Activated CD4-positive, CD25-positive, alpha-beta regulatory T cell treated with anti-CD3 and anti-CD28 coated beads, Interleukin-2, amount 50 U/mL, for 24 hours (primary cell): ENCODE measurements at places on chromosomes 7 and 10.

DNA sequence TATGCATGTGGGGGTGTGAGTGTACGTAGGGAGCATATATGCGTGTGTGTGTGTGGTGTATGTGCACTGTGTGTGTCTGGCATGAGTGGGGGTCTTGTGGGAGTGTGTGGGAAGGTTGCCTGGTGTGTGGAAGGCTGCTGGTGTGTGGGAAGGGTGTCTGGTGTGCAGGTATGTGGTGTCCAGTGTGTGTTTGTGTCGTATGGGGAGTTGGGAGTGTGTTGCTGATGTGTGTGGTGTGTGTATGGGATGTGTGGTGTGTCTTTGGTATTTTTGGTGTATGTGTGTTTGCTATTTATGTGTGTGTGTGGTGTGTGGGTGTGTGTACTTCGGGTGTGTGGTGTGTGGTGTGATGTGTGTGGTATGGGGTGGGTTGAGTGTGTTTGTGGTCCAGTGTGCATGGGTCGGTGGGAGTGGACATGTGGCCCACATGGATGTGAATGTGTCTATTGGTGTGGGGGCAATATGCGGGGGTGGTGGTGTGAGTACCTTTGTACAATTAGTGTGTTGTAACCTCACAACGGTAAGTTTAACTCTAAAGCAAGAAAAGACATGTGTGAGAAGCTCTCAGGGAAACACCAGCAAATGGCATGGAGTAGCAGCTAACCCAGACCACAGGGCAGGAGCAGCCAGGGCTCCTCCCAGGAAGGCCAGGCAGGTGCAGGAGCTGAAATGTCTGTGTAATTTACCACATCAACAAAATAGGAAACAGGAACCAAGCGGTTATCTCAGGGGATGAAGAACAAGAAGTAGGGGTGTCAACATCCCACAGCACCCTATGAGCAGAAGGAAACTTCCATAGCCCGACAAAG is 11.9 kb downstream of the ANTXRL start:
- no peak for ATAC-seq

DNA sequence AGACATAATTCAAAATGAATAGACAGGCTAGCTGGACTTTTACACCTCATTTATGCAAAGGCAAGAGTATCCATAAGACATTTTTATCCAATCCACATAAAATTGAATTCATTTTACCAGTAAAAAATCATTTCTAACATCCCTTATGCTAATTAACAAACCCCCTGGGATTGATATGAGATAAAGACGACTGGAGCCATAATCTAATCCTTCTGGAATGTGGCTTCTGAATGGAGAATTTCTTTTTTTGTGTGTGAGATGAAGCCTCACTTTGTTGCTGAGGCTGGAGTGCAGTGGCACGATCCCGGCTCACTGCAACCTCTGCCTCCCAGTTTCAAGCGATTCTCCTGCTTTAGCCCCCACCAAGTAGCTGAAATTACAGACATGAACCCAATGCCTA is 90.4 kb downstream of the AKR1D1 start:
- no peak for ATAC-seq

GRCh38 chr7:47351233-47352154 is 230.4 kb downstream of the TNS3 start:
- ATAC-seq, result no peak

- no peak for ATAC-seq
Observed at GRCh38 chr10:93566435-93567276, at the start of gene FFAR4. Gene FFAR4 (plus strand): TSS chr10:93566665. CDS start chr10:93566721, 56 bp downstream.

GRCh38 chr7:36154255-36155212 is 1.5 kb downstream of the EEPD1 start:
- ATAC-seq, result no peak

DNA sequence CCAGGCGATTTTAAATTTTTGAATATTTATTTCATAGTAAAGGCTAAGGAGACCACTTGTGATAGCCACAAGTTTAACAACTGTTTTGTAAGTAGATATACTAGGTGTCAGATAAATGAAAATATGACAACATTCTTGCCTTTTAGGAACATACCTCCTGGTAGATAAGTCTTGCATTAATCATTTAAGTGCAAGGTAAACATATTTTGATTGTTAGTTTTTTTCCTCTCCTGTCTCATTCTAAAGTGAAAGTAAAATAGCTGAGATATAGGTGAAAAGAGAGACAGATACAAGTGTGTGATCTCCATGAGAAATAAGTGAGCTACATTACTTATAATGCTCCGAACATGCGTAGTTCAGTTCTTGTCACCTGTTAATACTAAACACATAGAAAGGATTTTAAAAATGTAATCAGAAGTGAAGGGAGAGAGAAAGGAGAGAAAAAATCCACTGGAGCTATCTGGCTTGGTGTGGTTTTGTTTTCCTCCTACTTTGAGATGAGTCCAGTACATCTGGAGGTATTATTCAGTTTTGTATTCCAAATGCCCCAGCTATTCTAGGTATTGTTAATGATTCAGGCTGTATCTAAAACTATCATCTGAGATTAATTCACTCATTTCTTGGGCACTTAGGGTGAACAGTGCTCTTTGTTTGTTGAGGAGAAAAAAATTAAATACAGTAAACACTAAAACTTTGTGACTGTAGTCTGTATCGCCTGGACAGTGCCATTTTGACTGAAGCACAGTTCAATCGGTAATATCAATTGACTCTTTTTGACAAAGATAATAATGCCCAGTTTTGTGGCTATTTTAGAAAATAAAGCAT is 21.2 kb downstream of the GLCCI1 start:
- peak; percentile 63 for ATAC-seq

DNA sequence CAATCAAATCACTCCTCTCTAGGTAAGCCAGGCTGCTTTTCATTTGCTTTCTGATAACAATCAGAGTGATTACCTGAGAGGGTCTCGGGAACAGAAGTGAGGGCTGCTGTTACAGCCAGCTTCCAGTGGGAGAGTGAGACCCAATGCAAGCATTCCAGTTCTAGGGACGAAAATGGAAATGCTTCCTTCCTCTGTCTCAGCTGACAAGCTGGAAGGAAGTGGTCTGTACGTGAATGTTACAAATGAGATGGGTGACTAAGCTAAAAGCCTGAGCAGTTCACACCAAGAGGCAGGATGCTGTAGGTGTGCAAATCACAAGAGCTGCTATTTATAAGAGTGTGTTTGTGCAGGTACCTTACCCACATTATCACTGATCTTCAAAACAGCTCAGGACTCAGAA is 772.4 kb downstream of the GRID1 start:
- ATAC-seq, result peak; percentile 40

DNA sequence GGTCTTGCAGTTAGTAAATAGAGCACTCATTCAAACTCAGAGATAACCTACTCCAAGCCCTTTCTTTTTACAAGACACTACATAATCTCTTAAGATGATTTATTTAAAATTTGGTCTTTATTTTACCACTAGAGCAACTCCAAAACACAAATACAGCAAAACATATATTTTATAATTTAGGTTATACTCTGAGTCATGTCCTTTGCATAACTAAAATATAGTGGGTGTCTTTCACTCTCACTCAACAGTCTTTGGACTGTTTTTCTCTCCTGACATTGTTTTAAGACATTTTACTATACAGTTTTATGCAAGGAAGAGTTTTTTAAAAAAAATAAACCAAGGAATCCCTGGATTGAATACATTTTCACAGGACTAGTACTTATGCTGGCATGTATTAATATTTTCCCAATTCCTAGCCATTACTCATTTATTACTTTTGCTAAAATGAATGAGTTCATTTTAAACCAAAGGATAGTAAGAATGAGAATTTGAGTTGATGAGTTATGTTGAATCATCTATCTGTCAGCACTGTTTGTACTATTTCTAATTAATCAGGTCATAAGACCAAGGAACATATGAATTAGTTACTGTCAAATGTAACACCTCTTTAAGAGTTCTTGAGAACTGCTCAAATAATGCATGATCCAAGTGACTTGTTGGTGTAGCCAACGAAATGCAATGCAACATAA is 303.1 kb upstream of the FZD1 start:
- ATAC-seq, result peak; percentile 73

DNA sequence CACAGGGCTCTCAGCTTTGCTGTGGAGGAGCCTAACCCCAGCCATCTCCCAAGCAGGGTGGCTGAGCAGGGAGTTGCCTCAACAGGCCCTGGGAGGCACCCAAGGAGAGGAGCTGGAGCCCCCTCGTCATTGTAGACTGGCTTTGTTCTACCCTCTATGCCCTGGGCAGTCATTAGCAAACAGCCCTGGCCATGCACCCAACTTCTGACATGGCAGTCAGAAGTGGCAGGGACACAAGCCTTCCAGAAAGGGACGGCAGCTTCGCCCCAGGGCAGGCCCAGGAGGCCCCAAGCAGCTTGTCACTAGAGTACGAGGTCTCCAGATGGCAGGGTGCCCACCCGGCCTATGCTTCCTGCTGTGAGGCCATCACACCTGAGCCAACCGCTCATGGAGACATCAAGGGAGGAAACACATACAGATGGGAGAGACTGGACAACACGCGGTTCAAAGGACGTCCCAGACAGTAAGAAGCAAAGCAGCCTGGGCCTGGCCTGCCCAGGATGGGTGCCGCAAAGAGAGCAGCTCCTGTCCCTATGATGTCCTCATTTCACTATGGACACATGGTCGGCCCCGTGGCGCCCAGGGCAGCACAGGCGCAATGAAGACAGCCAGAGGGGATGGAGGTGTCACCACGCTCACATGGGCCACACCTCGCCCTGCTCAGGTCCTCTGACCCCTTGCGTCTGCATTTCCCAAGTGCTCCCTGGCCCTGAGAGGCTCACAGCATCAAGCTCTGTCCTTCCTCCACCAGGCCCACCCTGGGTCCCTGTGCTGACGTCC is 190.9 kb upstream of the CXCL12 start:
- ATAC-seq, result no peak

GRCh38 chr7:1193593-1194424 is 33.8 kb upstream of the ZFAND2A start:
- ATAC-seq, result peak; percentile 55

GRCh38 chr10:96295475-96295874 is 8.8 kb upstream of the DNTT start:
- ATAC-seq, result no peak

DNA sequence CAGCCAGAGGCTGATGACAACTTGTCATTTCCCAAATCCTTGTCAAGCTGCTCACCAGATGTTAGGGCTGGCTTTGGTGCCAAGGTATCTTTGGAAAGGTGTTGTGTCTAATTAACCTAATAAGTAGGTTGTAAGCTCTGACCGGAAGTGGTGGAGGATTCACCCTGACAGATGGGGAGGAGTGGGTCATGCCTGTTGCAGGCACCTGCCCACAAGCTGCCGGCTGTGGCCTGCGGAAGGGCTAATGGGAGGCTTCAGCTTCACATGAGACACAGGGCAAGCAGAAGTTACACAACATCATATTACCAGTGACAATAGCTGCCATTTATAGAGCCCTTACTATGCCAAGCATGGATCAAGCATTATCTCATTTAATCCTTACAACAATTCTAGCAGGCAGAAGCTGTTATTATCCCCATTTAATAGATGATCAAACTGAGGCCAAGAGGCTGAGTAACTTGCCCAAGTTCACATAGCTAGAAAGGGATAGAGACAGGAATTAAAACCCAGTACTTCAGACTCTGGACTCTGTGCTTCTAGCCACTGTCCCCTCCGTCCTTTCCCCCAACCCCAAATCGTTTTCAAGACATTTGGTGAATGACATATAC is 63.1 kb upstream of the DUSP5 start:
- no peak for ATAC-seq

GRCh38 chr10:109219935-109220605 is 703.2 kb downstream of the XPNPEP1 start:
- no peak for ATAC-seq

DNA sequence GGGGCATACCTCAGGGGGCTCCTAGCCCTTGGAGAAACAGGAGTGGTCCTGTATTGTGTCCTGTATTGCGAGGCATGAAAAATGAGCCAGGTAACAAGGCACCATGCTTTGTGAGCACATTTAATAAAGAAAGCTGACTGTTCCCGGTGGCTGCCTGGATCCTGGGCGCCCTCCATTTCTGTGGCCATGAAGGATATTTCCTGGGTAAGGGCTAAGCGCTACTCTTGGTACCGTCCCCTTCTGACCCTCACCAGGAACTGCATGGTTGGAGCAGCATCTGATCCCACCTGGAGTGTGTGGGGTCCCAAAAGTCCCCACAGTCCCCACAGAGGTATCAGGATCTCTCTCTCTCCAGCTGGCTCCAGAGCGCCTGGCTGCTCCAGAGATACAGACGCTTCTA is 139.5 kb downstream of the MAPK8 start:
- ATAC-seq, result no peak

DNA sequence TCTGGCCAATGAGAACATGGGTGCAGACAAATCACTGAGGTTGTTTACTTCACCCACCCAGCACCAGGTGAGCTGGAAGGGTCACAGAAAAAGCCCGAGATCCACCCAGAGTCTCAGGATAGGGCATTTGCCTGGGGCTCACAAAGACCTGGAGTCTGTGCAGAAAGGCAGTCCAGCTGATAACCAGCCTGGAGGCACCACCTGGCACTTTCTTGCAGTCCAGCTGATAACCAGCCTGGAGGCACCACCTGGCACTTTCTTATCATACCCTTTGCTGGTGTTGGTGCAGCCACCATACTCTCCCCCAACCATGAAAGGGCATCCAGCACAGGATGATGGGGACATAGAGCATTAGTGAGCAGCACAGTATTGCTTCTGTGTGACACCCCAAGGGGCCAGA is 104.1 kb downstream of the PPP1R3C start:
- ATAC-seq, result no peak

GRCh38 chr7:40457776-40458480 is 323.1 kb downstream of the SUGCT start:
- ATAC-seq, result no peak

DNA sequence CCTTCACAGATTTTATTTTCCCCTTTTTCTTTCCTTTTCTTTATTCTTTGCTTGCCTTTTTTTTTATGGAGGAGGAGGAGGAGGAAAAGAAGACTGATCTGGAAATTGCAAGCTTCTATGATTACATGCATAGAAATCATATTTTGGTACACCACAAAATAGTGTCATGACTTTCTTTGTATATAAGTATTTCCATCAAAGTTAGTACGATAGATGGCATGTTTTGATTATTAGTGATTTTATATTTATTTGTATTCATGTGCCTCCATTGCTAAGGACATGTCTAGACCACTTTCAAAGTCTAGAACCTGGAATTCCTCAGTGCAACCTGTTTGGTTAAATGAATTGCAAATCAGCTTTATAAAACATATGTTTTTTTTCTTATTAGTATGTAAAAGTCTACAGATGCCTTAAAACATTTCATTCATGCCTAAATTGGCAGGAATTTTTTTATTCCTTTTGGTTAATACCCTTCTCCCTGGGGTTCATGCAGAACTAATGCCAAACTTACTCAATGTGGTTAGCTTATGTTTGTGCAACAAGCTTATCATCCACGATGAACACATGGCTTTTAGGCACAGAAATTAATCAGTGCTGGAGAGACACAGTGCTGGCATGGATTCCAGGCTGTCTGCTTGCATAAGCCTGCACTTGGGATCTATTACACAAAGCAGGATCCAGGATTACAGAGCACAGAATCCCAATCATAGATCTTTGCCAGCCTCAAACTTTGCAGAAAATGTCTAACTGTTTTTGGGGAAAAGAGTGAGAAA is 213.1 kb downstream of the CHRM2 start:
- no peak for ATAC-seq

- no peak for ATAC-seq
Observed at GRCh38 chr7:157472311-157473050, 135.7 kb downstream of the DNAJB6 start.

- no peak for ATAC-seq
Observed at GRCh38 chr10:76549171-76549570, 1088.4 kb downstream of the KCNMA1 start.
